Lower lobe of right lung (tissue), 2 donors: ENCODE measurements at places on chromosomes 2 and 18.

DNA sequence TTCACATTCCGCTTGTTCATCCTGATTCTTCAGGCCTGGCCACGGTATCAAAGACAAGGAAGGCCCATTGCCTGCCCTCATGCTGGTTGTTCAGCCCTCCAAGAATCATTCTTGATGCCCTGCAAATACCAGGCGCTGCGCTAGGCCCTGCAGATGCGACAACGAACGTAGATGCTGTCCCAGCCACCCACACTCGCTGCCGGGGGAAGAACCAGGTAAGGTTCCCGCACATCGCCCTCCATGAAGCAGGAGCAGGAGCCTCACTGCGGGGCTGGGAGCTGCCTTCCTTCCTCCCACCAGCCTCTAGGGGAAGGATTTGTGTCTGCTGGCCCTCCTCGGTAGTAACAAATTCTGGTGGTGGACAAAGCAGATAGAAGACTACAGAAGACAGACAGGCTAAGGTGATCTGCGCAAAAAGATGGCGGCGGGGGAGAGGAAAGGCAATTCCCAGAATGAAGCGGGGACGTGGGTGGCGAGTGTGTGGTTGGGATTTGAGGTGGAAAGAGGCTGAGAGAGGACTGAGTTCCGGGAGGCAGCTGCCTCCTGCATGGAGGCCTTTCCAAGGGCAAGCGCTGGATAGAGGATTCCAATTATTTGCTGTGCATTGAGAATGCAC is 19.8 kb upstream of the GPR55 start:
- DNase-seq: no peak

DNA sequence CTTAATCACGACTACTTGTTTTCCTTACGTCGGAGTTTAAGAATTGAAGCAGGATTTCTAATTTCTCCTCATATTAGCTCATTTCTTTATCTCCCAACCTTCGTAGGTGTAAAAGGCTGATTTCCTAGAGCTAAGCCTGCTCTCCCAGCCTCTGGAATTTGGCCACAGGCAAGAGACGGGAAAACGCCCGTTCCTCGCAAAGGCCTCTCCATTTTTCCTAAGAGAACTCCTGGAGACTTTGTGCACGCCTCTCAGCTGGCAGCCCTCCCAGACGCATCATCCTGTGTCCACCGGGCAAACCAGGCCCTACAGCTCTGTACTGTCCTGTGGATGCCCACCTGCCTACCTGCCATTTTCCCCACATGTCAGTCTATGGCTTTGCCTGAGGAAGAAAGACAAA is 106.3 kb downstream of the FTCDNL1 start:
- no peak for DNase-seq

- no peak for DNase-seq
These were observed 125.7 kb downstream of the KCTD1 start for GRCh38 chr18:26422472-26423162.

DNA sequence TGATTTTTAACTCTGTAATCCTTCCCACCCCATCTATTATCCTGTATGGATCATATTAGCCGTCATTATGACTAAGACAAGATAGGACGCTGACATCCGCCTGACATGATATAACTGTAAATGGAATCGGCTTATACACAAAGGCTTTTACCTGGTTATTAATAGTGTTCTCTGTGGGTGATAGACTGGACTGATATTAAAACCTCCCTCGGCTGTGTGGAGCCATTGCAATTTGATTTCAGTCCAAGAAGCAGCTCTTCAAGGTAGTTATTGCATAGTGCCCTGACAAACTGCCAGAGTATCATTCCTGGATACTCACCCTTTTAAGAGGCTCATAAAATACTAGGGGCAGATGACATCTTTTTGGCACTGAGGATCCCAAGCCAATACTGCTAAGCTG is 226.1 kb upstream of the HNRNPA3 start:
- no peak for DNase-seq

GRCh38 chr2:44964752-44965236 is 23.3 kb downstream of the SIX3 start:
- DNase-seq: no peak

DNA sequence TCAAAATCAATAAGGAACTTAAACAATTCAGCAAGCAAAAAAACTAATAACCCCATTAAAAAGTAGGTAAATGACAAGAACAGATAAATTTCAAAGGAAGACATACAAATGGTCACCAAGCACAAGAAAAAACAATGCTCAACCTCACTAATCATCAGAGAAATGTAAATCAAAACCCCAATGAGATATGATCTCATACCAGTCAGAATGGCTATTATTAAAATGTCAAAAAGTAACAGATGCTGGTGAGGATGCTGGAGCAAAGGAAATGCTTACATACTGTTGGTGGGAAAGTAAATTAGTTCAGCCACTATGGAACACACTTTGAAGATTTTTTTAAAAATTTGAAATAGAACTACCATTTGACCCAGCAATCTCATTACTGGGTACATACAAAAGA is 538.0 kb downstream of the TMX3 start:
- DNase-seq: no peak

- no peak for DNase-seq
These were observed 29.4 kb downstream of the HADHB start for GRCh38 chr2:26274058-26274613.

DNA sequence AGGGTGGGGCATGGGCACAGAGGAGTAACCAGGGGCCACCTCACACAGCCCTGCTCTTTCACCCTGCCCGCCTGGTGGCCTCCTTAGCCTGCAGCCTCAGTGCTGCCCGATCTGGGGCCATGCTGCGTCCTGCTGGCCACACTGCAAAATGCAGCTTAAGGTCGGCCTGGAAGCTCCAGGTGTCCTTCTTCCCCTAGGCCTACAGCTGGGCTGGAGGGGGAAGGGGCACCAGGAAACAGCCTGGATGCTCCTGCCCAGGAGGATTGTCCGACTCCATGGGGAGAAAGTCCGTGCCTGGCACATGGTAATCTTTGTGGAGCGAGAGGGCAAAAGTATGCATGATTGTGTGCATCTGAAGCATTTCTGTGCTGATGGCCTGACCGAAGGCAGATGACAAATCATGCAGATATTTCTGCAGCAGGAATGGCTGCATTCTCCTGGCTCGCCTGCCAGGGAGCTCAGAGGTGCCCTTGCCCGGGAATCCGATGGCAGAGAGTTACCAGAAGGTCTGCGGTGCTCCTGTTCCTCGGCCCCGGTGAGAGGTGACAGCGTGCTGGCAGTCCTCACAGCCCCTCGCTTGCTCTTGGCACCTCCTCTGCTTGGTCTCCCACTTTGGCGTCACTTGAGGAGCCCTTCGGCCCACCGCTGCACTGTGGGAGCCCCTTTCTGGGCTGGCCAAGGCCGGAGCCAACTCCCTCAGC is 12.8 kb upstream of the ALPP start:
- DNase-seq: no peak

DNA sequence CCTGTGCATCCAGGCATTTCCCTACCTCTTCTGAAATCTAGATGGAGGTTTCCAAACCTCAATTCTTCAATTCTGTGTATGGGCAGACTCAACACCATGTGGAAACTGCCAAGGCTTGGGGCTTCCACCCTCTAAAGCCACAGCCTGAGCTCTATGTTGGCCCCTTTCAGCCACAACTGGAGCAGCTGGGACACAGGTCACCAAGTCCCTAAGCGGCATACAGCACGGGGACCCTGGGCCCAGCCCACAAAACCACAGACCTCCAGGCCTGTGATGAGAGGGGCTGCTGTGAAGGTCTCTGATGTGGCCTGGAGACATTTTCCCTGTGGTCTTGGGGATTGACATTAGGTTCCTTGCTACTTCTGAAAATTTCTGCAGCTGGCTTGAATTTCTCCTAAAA is 255.4 kb downstream of the TDRD15 start:
- DNase-seq: no peak

DNA sequence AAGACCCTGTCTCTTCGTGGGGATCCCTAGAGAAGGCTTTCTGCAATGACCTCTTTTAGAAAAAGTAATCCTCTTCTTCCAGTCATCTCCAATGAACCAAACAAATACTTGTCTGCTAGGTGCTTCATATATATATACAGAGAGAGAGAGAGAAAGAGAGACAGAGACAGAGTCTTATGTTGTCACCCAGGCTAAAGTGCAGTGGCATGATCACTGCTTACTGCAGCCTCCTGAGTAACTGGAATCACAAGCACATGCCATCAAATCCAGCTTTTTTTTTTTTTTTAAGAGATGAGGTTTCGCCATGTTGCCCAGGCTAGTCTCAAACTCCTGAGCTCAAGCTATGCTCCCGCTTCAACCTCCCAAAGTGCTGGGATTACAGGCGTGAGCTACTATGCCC is 18.6 kb upstream of the PKDCC start:
- no peak for DNase-seq

DNA sequence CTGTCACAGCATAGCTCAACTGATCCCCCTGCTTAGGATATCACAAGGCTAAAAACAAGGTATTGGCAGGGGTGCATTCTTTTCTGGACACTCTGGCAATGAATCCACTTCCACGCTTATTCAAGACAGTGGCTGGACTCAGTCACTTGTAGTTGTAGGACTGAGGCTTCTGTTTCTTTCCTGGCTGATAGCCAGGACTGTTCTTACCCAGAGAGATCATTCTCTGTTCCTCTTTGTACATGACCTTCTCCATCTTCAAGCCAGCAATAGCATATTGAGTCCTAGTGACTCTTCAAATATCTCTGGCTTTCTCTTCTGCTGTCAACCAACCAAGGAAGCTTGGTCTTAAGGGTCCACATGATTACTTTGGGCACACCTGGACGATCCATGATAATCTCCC is 241.3 kb downstream of the RBM43 start:
- DNase-seq: no peak

DNA sequence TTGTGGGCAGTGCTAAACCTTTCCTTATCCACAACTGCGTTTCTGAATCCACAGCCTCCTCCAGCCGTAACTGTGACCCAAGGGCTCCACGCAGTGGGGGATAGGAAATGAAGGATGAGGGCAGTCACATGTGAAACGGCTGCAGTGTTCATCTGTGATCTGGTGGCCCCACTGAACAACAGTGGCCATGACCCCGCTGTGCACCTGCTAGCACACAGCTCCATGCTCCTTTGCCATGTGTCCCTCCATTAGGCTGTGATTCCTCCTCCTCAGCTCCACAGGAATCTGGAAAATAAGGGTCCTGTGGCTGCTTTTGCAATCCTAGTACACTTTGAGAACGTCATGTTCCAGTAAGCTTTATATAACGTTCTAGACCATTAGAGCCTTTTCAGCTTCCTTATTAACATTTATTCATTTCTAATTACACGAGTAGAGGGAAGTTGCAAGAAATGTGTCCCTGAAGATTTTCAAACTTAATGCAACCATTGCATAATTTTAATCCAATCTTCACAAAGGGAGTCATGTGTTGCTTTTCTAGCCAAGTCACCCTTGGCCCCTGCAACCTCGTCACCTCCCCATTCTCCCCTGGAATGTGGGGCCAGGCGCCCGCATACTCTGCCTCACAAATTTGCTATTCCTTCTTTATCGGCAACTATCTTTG is 7.1 kb upstream of the NAPG start:
- DNase-seq: peak; percentile 56

DNA sequence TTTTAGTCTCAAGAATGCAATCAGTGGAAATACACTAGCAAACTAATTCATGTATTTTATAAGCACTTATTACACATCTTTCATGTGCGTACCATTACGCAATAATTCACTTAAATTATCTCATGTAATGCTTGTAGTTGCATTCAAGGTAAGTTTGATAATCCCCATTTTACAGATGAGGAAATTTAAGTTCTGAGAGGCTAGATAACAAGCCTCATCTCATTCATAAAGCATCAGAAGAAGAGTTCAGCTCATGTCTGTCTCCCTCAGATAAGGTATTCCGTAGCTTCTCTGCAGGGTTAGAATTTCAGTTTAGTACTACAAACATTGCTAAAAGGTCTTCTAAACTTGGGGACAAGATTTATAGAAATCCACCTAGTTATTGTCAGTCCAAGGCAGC is 47.8 kb downstream of the HNMT start:
- no peak for DNase-seq

- DNase-seq: no peak
These were observed 43.7 kb upstream of the ZBTB7C start for GRCh38 chr18:48452861-48453323.

DNA sequence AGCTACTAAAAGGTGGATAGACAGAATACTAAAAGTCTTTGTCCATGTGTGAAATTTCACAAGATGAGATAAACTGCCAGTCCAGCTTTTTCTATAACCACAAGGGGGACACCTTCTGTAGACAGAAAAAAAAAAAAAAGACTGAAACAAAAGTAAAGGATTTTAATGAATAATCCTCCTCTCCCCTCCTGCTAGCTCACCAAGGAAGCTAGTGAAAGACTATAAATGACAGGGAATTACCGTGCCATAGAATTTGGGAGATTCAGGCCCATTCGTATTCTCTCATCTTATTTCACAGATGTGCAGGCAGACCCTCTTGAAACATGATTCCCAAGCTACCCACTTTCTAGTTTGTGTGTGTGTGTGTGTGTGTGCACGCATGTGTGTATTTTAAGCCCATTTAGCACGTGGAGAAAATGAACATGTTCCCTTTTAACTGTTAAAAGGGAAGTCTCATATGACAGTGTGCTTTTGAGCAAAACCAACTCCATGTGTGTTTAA is 36.3 kb upstream of the SLC8A1 start:
- DNase-seq: no peak

GRCh38 chr2:233463586-233463985 is 103.0 kb downstream of the USP40 start:
- DNase-seq: peak; percentile 31

- DNase-seq: no peak
These were observed 84.2 kb upstream of the OTOS start for GRCh38 chr2:240224676-240225075.

DNA sequence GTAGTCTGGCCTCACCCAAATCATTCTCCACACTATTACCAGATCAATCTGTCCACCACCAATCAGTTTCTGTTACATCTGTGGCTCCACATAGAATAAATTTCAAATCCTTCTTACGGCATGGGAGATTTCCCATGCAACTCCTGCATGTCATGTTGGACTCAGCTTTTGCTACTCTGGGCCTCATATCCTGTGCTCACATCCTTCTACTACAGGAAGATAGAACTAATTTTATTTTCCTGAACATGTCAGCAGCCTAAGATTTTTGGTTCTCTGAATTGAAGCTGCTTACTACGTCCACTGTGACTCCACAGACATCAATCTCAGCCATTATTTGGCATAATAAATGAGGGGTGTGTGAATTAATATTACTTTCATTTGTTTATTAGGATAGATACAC is 181.1 kb downstream of the CCDC85A start:
- no peak for DNase-seq
